ENCODE measurements at places on chromosomes 4 and X. TPM values are rescaled to one million over a fixed set of nuclear protein-coding genes. Genes with fewer than 3 reads are reported as not detected.
A peak's percentile ranks its signal among the peaks of the same experiment; 100 is the strongest.

GRCh38 chr4:163111588-163111987 lies 55.1 kb downstream of the NAF1 start:
- DNase-seq = no peak

GRCh38 chrX:1231850-1232465 lies 19.5 kb upstream of the CRLF2 start:
- DNase-seq = no peak

Gene PAGE1
- not detected for total RNA-seq

Gene SAGE1
- not detected for total RNA-seq

Gene SPANXA1
- not detected for total RNA-seq

GRCh38 chrX:74231625-74232024 lies 72.4 kb upstream of the ZCCHC13 start:
- no peak for DNase-seq

DNA sequence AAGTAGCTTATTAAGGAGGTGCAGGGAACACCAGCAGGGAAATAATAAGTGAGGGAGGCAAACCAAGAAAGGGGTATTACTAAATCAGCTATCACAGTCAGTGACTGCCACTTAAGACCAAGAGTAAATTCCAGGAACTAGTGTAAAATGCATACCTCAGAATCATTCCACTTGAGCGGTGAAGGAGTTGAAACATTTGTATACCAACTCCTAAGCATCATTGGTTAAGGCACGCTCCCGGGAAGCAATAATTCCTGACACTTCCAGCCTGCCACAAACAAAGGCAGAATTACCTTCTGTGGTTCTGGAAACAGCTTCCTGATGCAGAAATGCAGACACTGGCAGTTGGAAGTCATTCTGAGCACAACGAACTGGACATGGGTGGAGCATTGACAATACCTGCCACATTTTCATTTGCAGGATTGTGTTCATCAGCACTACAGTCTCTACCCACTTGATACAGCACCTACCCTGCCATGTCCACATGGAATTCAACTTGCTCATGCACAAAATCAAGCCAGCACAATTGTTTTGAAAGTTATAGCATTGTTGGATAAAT lies 82.1 kb downstream of the PPP1R2C start:
- no peak for DNase-seq

GRCh38 chr4:96775501-96775900 lies 935.6 kb downstream of the PDHA2 start:
- DNase-seq = no peak

Gene POU4F2
- total RNA-seq = not detected

Gene TRIM2
- total RNA-seq = not detected

Gene PGK1
- 782 TPM for total RNA-seq

Gene CSAG3
- total RNA-seq = 1.4 TPM

Gene RPS6KA6
- total RNA-seq = not detected

Gene PPA2
- 68.5 TPM for total RNA-seq

DNA sequence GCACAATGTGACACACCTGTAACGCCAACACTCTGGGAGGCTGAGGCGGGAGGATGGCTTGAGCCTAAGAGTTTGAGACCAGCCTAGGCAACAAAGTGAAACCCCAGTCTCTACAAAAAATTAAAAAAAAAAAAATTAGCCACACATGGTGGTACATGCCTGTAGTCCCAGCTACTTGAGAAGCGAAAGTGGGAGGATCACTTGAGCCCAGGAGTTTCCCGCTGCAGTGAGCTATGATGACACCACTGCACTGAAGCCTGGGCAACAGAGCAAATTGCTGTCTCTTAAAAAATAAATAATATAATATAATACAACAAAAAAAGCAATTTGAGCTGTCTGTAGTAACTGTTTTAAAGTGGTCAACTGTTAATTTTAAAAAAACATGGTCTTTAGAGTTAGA lies 13.2 kb downstream of the SPOCK3 start:
- no peak for DNase-seq

Gene RLIM
- total RNA-seq = 30.2 TPM

GRCh38 chrX:27746516-27746915 lies 61.3 kb upstream of the MAGEB10 start:
- DNase-seq = no peak

Gene TRPC5OS
- not detected for total RNA-seq

DNA sequence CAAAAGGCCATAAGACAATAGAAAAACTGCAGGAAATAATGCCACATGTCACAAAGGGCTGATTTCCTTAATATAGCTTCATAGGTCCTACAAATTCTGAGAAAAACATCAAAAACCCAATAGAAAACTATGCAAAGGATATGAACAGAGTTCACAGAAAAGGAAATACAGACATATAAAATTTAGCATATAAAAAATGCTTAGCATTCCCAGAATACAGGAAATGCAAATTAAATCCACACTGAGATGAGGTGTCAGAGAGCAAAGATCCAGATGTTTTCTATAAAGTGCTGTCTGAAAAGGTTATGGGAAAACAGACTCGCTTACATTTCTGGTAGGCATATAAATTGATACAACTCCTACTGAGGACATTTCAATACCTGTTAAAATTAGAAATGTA lies 33.8 kb downstream of the TXK start:
- DNase-seq = no peak

DNA sequence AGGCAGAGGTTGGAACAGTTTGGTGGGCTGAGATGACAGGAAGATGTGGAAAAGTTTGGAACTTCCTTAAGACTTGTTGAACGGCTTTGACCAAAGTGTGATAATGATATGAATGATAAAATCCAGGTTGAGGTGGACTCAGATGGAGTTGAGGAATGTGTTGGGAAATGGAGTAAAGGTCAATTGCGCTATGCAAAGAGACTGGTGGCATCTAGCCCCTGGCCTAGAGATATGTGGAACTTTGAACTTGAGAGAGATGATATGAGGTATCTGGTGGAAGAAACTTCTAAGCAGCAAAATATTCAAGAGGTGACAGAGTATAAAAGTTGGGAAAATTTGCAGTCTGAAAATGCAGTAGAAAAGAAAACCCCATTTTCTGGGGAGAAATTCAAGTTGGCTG lies 21.4 kb upstream of the UGT2B17 start:
- no peak for DNase-seq

Gene P2RY4
- total RNA-seq = 0.23 TPM

DNA sequence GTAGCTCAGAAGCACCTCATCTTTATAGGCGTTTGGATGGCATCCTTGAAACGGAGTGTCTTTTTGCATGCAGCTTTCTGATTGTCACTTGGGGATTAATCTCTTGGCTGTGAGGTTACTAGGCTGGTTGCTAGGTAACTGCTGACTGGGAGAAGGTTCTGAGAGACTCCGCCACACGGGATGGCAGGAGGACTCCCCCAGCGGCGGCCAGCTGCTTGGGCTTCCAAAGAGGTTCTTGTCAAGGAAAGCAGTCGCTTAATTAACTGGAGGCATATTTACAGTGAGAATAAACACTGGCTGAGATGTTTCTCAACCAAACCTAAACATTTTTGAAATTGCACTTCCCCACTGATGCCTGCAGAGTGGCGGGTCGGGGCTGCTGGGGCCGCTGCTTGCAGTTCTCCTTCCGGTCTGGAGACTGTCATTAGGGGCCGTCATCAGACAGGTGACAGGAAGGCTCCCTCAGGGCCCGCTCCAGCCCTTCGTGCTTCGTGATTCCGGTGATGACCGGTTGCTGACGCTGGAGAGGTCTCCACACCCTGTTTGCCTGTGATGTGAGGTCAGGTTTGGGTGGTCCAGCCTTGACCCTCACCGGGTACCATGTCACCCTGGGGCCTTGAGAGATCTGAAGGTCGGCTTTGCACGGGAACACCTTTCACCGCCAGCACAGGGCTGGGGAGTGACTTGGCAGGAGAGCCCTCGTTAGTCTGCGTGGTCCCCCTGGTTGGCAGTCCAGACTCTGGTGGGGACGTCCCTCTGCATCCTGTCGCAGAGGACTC lies 9.1 kb downstream of the NSG1 start:
- DNase-seq = no peak

- peak; percentile 95 for DNase-seq
These were observed 26.7 kb downstream of the HTT-AS start for GRCh38 chr4:3047464-3048286.

- no peak for DNase-seq
These were observed 50.6 kb upstream of the PHOX2B start for GRCh38 chr4:41799126-41799525.

- no peak for DNase-seq
These were observed 197.4 kb downstream of the PTTG2 start for GRCh38 chr4:38157592-38157991.

Gene BBS7
- 17.9 TPM for total RNA-seq

Gene ACE2
- not detected for total RNA-seq

Gene CC2D2A
- not detected for total RNA-seq

DNA sequence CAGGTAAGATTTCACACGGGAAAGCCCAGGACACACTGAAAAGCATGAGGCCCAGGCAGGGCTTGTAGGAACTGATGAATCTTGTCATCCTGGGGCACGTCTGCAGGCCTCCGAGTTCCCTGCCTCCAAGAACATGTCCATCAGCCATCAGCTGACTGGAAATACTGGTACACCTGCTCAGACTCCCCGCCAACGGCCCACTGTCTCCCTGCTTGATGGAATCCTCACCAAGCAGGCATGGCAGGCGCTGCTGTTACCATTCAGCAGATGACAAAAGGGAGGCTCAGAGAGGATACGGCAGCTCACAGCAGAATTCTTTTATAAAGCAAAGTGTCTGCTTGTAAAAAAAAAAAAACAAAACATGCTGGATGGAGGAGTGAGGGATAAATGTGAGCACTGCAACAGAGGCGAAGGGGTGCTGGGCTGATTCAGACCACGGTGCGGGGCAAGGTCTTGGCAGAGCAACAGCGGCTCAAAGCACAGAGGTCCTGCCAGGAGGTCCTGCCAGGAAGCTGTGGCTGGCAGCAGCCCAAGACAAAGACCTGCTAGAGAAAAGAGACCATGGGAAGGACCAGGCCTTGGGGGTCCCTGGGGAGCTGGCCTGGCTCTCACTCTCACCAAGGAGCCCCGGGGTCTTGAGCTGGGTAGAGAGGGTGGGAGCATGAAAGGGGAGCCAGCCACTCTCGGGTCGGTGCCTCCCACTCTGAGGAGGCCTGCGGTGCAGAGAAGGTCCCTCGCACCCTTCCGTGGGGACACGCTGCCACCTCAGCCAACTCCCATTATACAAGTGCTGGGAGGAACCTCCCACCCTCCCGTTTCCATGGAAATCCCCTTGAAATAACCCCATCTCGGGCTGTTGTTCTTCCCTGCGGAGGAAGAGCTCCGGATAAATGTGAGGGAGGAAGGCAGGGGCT lies 25.6 kb downstream of the PPP2R2C start:
- no peak for DNase-seq

Gene NPY2R
- not detected for total RNA-seq

DNA sequence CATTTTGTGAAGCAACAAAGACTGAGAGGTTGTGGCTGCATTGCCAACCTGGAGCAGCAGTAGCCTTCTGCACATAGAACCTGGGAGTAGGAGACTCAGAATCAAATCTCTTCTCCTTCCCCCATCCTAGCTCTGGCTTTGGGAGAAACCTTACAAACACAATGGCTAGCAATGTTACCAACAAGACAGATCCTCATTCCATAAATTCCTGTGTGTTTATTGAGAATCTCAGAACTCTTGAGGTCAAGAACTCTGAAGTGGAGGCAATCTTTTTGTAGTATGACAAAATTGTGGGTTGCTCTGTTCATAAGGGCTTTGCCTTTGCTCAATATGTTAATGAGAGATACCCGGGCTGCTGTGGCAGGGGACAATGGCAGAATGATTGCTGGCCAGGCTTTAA lies 406.7 kb upstream of the SPANXN1 start:
- DNase-seq = no peak

GRCh38 chr4:114698231-114698630 lies 99.6 kb downstream of the UGT8 start:
- DNase-seq = no peak

DNA sequence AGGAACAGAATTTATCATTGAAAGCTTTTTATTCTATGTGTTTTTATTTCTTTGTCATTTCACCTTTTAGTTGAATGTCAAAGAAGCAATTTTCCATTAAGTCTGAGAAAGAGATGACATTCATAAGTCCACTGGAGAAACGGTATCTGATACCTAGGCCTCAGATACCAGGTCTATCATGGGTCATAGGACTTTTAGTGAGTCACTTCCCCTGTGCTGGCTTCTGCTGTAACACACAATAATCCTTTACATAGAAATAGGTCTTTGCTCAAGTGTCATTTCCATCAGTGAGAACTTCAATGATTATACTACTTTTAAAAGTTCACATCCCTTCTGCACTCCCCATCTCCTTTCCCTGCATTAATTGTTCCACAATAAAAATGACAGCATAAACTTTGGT lies 125.5 kb upstream of the ARMCX2 start:
- DNase-seq = no peak

GRCh38 chrX:25198891-25199290 lies 183.1 kb upstream of the ARX start:
- no peak for DNase-seq

DNA sequence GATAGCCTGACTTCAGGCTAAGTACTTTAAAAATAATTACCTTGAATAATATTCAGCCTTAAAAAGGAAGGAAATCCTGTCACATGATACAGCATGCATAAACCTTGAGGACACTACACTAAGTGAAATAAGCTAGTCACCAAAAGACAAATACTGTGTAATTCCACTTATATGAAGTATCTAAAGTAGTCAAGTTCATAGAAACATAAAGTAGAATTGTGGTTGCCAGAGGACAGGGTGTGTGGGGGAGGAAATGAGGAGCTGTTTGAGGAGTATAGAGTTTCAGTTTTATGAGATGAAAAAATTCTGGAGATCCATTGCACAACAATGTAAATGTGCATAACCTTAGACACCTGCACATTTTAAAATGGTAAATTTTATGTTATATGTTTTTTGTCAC lies 5.6 kb upstream of the STPG2 start:
- DNase-seq = no peak

GRCh38 chr4:165964591-165964990 lies 91.6 kb downstream of the TLL1 start:
- no peak for DNase-seq

Gene AR
- total RNA-seq = 0.06 TPM

Gene G3BP2
- total RNA-seq = 148 TPM

GRCh38 chrX:48472225-48472624 lies 2.2 kb upstream of the SLC38A5 start:
- no peak for DNase-seq

Gene HS3ST1
- total RNA-seq = not detected

DNA sequence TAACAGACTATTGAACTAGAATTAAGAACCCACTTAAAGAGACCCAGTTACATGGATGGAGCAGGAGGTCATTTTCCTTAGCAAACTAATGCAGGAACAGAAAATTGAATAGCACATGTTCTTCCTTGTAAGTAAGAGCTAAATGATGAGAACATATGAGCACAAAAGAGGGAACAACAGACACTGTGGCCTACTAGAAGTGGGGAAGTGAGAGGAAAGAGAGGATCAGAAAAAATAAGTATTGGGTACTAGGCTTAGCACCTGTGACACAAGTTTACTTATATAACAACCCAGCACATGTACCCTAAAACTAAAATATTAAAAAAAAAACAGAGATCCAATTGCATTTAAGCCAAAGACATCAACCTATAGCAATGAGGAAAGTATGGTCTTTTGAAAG lies 26.2 kb downstream of the ARAP2 start:
- DNase-seq = no peak

GRCh38 chr4:54277691-54278090 lies 48.6 kb downstream of the PDGFRA start:
- DNase-seq = no peak

Gene PAK3
- 0.53 TPM for total RNA-seq

Gene SLC9B1
- 1.2 TPM for total RNA-seq

Gene VGLL1
- not detected for total RNA-seq

GRCh38 chrX:75546724-75547511 lies 24.1 kb upstream of the ZDHHC15 start:
- DNase-seq = no peak

- peak; percentile 84 for DNase-seq
These were observed 61.9 kb upstream of the LAS1L start for GRCh38 chrX:65596270-65597034.

Gene LIAS
- total RNA-seq = 16.6 TPM

Gene RAI2
- total RNA-seq = not detected

Gene LAMP2
- 41.2 TPM for total RNA-seq
